Stimulated activated CD4-positive, alpha-beta T cell treated with anti-CD3 and anti-CD28 coated beads, Interleukin-1b, Interleukin-23, amount 100 ng/mL, for 1 hour (primary cell): ENCODE measurements at places on chromosomes 11 and 22.

DNA sequence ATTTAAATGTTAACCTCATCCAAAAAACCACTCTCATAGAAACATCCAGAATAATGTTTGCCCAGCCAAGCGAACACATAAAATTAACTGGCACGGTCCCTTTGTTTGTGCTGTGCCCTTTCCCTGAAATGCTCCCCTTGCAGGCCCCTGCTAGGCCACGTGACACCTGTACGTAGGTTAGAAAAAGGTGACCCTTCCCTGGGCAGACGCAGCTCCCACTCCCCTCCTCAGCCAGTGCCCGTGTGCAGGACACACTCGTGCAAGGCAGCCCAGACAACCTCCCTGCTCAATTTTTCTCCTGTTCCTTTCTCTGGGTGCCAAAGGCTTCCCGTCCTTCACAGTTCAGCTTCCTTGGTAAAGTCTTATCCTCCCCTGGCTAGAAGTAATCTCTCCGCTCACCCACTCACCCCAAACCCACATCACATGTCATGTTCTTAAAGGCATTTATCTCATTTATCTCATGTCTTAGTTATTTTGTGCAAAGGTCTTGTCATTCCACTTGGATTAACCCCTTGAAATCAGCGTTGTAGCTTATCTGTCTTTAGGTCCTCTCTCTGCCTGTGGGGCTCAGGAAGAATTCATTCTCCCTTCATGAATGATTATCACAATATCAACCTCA, 20.7 kb downstream of the FAM83F start:
- DNase-seq = no peak

DNA sequence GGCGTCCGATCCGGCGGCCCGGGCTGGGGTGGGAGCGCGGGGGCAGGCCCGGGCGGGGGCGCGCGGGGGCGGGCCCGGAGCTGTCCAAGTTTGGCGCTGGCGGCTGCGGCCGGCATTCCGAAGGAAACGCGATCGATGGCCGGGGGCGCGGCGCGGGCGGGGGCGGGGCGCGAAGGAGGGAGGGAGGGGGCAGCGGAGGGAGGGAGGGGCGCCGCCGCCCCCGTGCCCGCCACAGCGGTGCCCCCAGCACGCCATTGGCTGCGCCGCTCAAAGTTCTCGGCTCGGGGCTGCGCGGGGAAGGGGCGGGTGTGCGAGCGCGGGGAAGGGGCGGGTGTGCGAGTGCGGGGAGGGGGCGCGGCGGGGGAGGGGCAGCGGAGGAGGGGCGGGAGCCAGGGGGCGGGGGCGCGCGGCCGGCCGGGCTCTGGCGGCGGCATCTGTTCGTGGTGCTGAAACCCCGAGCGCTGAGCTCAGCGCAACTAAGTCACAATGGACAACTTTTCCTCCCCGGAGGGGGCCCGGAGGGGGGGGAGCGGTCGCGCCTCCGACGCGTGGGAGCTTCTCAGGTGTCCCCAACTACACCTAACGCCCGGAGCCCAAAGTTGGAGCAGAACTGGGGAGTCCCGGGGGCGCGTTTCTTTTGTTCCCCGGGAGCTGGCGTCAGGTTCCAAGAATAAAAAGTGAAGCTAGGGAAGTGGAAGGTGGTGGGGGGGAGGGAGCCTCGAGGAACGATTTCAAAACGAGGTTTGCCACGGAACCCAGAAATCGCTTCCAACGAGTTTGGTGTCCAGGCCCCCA, 2.2 kb downstream of the PHF21B start:
- no peak for DNase-seq

- no peak for DNase-seq
These were observed 40.3 kb upstream of the DMC1 start for GRCh38 chr22:38610234-38610633.

DNA sequence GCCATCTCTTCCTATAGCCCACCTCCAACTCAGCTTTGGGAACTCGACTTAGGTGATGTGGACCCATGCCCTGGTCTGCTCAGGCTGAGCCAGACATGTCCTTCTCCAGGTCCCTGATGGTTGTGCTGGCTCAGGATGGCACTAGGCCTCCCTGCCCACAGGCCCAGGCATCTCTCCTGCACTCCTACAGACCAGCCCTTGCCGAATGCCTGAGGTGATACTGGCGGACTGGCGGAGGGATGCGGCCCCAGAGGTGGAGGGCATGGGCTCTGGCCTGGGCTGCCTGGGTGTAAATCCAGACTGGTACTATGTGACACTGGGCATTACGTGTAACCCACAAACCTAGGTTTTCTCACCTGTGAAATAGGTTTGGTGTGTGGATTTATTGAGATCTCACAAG, 352.8 kb downstream of the SHANK2 start:
- DNase-seq = no peak

DNA sequence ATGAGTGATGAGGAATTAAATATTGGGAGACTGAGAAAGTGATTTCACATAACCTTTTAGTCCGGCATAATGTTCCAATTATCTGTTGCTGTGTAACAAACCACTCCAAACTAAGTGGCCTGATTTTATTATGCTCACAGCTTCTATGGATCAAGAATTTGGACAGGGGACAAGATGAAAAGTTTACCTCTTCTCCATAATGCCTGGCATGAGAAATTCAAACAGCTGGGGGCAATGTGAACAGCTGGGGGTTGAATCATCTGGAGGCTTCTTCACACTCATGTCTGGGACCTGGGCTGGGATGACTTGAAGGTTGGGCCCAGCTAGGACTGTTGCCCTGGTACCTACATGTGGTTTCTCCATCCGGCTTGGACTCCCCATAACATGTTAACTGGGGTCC, 99.4 kb upstream of the DRD2 start:
- no peak for DNase-seq

- DNase-seq = no peak
These were observed 86.5 kb upstream of the GALNT18 start for GRCh38 chr11:11708256-11708655.
